NCI-H2029 treated with DMSO at 0.1 percent for 48 hours (cell line): ENCODE measurements at places on chromosomes 7 and 10.

DNA sequence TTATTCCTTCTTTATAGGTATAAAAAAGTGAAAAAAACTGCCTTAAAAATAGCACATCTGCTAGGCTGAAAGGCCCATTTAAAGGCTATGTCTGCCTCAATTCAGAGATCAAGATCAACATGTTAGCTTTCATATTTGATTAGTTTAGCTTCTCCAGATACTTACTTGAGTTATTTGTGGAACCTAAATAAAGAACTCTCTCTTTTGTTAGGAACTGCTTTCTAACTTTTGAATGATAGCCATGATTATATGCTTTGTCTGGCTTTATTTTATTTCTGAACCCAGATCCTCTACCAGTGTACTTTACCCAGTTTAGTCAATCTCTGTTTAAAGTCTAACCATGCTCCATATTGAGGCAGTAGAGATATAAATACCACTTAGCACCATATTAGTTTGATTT is 515.5 kb upstream of the SEMA3D start:
- DNase-seq, result no peak

DNA sequence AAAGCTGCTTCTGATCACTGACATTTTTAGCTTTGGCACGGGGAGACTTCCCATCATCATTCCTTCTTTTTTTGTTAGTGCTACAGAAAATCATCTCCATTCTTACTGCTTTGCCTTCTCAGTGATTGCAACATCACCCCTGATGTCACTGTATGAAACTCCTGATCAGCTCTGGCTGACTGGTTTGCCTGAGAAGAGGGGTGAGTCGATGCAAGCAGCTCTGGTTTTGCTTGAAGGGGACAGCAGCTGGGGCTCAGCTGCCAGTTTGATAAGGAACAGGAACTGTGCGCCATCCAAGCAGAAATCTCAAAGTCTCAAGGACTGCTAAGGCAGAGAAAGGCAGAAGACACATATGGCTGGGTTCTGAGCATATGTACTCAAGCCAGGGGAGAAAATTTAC is 808.5 kb upstream of the CELF2 start:
- DNase-seq, result no peak

DNA sequence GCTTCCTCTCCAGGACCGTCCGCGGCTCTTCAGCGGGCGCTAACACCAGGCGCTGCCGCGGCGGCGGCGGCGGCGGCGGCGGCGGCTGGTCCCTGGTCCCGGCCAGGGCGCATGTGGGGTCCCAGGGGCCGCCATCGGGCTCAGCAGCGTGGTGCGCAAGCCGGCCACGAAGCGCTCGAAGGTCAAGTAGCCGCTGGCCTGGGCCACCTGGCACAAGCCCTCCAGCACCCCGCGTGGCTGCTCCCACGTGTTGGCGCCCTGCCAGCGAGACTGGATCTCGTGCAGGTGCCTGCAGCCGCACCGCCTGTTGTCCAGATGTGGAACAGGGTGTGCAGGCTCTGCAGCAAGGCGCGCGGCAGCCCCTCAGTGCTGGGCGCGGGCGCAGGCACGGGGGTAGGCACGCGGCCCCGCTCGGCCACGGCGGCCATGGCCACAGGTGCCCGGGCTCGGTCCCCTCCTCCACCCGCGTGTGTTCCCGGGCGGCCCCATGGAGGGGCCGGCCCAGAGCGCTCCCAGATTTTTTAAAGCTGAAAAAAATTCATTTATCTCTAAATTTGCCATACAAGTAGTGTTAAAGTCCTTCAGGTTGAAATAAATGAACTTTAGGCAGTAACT is 884.2 kb upstream of the ZNF722 start:
- no peak for DNase-seq

GRCh38 chr7:151374139-151374538 is 32.5 kb downstream of the NUB1 start:
- DNase-seq, result no peak

DNA sequence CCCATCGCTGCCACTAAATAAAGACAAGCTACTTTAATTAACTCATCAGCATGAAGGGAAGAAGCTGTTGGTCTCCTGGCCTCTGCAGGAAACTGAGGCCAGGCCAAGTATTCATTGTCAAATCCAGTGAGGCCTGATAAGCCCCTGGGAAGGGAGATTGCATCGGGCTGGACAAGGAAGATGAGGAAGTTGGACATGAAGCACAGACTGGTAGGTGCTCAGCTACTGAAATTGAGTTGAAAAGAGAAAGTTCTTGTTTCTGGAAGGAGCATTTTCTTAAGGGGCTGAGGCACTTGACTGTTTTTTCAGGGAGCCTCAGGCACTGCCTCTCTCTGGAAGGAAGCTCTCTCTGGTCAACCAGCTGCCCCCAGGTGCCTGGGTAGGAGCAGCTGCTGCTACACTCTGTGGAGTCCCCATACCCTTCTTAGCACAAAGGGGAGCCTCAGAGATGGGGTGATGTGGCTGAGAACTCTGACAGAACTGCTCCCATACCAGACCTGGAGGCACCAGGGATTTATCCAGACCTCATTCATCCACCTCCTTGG is 90.3 kb upstream of the IKZF1 start:
- no peak for DNase-seq

GRCh38 chr7:101820703-101821102 is 3.3 kb downstream of the CUX1 start:
- no peak for DNase-seq

GRCh38 chr10:36450380-36450779 is 675.0 kb upstream of the ANKRD30A start:
- no peak for DNase-seq

DNA sequence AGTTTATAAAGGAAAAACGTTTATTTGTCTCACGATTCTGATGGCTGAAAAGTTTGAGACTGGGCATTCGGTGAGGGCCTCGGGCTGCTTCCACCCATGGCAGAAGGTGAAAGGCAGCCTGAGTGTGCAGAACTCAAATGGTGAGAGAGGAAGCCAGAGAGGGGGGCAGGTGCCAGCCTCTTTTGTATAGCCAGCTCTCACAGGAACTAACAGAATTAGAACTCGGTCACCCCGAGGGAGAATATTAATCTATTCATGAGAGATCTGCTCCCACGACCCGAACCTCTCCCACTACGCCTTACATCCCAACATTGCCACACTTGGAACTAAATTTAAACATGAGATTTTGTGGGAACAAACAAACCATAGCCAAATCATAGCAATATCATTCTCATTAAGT is 112.6 kb downstream of the ZPBP start:
- DNase-seq, result no peak

DNA sequence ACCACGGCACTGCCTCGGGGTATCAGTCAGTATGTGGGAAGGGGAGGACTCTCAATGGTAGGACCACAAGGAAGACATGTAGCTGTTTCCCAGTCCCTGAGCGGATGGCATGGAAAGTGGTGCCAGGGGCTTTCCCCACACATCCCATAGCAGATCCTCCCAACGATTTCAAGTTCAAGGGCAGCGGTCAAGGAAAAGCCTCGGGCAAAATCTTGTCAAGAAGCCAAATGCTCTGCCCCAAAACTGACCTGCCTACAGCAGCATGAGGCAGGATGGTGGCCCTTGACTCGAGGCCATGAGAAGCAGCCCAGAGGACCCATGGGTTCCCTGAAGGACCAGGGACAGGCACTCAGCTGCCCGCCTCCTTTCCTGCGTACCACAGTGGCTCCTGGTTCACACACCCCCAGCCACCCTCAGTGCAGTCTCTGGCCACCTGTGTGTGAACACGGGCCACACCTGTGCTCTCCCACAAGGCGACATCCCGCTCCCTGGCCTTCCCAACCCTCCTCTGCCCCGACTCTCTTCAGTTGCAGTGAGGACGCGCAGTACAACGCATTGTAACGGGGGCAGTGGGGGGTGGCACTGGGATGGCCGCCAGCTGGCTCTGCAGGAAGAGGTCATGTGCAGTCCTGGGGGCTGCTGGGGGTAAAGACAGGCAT is 43.6 kb downstream of the CTBP2 start:
- no peak for DNase-seq

- no peak for DNase-seq
These were observed 398.2 kb upstream of the NFE2L3 start for GRCh38 chr7:25753837-25754236.

DNA sequence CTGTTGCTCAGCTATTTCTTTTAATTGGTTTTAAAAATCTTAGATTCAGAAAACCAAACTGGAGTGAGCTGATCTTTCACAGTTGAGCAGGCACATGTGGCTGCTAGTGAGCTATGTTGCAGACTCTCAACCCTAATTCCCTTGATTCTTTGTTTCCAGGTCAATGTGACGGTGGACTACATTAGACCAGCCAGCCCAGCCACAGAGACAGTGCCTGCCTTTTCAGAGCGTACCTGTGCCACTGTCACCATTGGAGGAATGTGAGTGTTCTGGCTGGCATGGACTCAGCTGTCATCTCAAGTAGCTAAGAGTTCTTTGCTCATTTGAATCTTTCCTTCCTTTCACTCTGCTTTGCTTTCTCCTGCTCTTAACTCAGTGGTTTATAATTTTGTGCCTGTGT is 187.1 kb downstream of the LRRC4 start:
- DNase-seq, result peak; percentile 80

DNA sequence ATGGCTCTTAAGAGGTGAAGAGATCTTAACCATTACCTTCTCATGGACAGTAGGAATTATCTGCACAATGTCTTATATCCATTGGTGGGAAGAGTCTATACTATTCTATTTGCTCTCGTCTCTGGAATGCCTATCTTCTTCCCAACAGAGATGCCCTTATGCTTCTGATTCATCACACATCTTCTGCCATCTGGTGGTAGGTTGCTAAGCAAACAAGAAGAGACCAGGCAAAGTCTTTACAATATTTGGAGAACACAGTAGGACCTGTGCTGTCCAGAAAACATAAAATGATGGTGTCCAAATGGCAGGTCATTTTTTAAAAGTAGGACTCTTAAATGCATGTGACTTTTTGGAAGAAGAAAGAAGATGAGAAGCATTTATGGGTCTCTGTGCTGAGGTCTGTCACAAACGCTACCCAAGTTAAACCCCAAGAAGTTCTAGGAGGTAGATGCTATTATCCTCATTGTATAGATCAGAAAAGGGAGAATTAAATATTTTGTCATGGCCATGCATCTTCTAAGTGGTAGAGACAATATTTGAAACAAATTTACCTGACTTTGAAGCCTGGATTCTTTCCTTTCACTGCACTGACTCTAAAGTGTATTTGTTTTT is 67.8 kb upstream of the NXPH1 start:
- peak; percentile 11 for DNase-seq

DNA sequence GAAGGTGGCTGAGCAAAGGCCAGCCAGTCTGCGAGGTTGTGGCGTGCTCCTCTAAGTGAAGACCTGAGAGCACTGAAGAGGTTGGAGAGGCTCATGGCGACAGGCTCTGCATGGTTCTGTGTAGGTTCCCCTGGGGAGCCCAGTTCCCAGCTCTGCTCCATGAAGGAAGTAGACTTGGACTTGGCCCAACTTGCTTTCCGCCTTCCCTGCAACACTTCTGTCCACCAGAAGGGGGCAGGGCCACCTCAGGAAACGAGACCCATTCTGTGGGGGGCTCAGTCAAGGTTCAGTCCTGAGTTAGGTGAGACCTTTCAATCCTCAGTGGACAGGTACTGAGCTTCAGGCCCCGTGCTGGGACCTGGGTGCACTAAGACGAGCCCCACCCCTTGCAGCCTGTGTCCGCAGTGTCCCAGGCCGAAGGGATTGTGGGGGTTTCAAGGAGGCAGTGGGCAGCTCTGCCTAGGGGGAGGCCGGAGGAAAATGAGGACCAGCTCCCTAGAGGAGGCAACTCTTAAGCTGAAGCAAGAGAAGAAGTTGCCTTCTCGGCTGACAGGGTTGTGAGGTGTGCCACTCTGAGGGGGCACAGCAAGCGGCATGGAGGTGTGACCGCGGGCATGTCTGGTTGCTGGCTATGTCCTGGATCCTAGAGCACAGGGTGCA is 15.0 kb upstream of the PCBD1 start:
- no peak for DNase-seq

DNA sequence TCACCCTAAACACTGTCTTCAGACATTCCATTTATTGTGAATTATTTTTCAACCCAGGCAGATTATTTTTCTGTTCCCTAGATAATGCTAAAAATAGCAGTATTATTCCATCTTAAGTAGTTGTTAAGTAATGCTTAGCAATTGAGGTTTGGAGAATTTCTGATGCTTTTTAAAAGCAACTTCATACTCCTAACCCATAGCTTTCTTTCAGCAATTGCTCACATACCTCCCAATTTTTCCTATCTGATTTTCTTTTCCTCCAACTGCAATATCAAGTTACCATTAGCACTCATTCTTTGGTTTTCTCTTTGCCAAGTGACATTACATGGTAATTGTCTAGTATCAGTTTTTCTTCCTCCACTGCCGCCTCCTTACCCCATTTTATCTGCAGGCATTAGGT is 104.7 kb downstream of the GPR85 start:
- no peak for DNase-seq

DNA sequence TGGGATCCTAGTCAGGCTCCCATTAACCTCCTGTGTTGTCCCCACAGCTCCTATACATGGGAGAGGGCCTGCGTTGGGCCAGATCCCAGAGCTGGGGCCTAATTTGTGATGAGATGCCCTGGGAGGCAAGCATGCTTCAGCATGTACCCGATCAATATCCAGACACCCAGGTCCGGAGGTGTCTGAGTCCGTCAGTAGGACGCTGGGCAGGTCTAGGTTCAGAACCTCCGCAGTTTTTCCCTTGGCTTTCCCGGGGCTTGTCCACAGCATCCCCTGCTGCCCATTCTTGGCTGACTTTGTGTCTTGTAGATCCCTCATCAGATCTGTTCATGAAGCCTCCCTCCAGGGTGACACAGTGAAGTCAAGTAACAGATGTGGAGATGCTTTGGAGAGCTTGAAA is 32.7 kb upstream of the RBAK start:
- DNase-seq, result no peak

DNA sequence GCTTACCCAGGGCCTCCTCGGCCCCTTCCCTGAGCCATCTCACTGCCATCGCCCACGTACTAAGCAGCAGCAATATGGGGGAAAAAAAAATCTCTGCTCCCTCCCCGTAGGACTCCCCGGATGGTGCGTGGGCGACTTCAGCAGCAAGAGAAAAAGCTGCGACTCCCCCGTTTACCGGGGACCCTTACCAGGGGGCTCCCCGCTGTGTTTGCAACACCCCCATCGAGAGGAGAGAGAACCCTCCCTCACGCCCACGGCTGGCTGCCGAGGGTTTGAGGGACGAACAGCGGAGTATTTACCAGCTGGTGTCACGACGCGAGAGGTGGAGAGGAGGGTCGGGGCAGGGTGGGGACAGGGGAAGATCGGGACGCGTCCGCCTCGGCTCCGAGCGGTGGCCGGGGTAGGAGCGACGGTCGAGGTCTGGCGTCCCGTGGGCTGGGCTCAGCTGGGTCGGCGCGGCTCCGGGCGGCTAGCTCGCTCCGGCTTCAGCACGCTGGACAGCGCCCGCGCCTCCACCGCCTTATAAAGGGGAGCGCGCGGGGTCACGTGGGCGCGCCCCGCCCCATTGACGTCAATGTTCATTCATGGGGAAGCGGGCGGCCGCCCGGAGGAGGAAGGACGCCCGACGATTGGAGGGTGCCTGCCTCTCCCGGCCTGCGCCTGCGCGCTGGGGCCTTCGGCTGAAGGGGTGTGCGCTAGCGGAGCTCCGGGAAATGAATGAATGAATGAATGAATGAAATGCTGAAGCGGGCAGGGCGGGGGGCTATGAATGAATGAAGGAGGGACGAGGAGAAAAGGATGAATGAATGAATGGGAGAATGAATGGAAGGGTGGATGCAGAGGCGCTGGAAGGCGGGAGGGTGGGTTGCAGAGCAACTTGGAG is at the start of gene VGF:
Gene VGF (minus strand): TSS at position 495 of the 883 bp plus-strand sequence. CDS start 726 bp downstream, outside the sequence.
- DNase-seq, result peak; percentile 68
